Amniotic epithelial cell (primary cell): ENCODE measurements at places on chromosomes 4 and X.

DNA sequence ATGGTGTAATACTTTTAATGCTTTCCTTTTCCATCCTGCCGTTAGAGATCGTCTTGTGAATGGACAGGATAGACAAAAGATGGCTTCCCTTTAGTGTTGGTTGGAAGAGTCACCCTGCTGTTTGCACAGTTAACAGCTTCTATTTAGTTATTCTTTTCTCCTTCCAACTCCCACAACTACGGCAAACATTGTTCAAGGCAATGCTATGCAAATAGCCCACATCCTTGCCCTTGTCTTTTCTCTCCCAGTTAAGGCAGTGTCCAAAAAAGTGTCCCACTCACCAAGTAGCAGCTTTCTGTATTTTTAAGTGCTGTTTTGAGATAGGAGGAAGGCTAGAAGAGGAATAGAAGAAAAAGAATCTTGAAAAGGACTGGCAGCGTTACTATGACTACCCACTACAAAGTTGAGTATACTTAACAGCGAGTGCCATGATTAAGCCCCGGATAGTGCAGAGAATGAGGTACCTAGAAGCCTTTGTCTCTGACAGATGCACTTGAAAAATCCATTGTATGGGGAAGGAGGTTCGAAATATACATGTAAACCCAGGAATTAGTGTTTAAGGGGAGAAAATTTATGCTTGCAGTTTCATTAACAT is 12.1 kb upstream of the RUFY3 start:
- no peak for DNase-seq

DNA sequence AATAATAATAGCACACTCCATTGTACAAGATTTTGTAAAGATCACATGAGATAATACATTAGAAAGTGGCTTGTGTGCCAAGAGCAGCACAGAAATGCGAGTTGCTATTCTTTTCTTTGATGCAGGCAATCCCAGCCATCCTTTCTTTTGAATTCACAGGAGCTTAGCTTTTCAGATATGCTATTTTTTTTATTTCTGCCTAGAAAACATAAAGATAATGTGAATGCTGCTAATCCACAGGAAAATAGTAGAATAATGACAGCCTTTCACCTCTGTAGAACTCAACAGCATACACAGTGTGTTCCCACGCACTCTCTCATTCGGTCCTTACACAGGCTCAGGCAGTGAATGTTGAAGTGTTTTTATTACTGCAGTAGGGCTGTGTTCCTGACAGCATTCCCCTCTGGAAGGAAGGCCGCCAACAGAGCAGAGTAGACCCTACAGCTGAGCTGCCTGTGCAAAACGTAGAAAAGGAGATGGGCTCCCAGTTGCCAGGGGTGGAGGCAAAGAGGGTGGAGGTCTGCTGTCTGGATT is 138.8 kb upstream of the TAPT1 start:
- no peak for DNase-seq

DNA sequence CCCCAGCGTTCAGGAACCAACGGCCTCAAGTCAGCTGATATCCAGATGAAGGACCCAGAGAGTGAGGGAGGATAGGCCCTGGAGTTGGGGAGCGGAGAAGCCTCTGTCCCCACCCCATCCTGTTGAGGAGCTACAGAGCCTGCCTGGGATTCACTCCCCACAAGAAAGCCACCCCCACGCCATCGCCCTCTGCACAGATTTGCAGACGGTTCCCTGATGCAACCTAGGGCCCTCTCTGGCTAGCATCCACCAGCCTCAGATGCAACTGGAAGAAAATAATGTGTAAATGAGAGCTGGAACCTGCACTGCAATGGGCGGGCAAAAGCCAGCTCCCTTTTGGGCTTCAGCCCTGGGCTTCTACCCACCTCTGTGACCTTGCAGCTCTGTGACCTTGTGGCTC is 185.6 kb downstream of the BCOR start:
- DNase-seq = no peak

DNA sequence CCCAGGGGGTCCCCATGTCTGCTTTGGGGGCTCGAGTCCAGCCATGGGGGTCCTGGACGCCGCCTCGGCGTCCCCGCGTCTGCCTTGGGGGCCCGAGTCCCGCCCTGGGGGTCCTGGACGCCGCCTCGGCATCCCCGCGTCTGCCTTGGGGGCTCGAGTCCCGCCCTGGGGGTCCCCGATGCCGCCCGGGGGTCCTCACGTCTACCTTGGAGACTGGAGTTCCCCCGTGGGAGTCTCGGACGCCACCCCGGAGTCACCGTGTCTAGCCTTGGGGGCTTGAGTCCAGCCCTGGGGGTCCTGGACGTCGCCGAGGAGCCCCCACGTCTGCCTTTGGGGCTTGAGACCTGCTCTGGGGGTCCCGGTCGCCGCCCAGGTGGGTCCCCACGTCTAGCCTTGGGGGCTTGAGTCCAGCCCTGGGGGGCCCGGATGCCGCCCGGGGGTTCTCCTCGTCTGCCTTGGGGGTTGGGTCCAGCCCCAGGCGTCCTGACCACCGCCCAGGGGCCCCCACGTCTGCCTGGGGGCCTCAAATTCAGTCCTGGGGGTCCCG is 1.1 kb upstream of the GTPBP6 start:
- no peak for DNase-seq

GRCh38 chrX:151609222-151609621 is 45.7 kb downstream of the PASD1 start:
- no peak for DNase-seq

- no peak for DNase-seq
Measured at GRCh38 chrX:111005166-111005565, 90.8 kb upstream of the PAK3 start.

DNA sequence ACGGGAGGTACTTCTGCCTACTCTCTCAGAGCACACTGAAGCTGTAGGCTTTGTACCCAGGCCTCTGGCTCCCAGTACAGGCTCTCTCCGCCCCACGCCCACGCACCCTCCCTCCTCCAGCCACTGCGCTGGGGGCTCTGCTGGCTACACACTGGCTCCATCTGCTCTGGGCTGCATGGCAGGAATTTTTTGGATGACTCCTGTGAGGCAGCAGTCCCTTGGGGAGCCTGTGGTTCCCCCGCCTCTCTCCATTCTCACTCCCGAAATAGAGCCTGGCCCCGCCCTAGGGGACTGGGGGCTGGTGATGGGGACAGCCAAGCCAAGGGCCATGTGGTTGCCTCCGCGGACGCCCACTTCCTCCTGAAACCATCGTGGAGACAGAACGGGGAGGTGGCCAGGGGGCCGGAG is 58.1 kb upstream of the ADRA2C start:
- no peak for DNase-seq

DNA sequence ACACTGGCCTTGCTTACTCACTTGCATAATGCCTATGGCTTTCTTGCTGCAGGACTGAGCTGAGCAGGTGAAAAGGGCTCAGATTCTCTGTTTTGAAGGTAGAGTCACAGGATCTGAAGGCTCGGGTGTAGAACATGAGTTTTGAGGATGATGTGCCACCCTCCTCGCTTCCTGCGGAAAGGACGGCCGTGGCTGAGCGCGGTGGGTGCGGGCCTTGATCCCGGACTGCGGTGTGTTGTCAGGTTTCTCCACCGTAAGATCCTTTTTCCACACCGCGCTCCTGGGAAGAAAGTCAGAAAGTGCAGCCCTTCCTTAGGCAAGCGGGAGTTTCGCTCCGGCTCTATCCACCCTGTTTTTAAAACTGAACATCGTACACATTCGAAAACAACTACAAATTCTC is 36.2 kb downstream of the ZFP42 start:
- no peak for DNase-seq

- DNase-seq = peak; percentile 53
Measured at GRCh38 chr4:75995727-75996126, 5.0 kb upstream of the SDAD1 start.

DNA sequence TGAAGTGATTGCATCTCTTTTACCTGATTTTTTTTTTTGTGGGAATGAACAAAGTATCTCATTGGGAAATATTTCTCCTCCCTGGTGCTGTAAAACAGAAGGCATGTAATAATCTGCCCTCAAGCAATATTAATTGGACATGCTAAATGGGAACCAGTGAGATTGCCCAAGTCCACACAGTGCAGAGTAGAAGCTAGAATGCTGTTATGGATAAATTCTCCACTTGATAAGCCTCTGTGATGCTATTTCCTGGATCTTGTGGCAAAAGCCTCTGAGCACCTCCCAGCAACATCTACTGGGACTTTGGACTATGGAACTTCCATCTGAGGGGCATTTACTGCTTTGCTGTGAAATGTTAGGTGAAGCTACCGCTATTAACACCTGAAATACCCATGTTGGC is 46.9 kb upstream of the YTHDC1 start:
- DNase-seq = no peak

DNA sequence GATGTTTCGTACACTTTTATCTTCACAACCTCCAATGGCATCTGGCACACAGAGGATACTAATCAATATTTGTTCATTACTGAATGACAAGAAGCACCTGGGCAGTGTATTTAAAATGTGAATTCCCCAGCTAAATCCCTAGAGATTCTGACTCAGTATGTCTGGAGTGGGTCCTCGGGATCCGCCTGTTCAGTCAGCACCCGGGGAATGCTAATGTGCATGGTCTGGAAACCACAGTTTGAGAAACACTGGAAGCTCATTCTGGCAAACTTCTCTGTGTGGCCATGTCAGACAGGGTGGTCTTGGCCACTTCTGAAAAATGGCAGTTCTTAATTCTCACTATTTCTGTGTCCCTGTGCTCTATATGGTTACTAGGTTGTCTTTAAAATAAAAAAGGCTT is 138.8 kb upstream of the VCX start:
- no peak for DNase-seq

DNA sequence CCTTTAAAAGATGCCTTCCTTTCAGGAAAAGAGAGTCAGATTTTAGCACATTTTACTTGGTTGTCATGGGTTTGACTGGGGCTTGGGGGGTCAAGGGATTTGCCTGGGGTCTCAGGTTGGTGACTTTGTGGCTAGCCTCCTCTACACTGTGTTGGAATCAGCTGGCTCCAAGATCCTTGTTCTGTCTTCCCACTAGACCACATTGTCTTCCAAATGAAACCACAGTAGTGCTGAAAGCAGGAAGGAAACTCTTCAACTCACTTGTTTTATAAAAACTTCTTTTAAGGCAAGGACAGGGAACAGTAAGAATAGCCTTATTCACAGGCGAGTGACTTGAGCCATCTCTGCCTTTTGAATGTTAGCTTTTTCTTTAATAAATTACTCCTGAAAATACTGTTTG is 37.0 kb upstream of the OTUD4 start:
- DNase-seq = no peak

DNA sequence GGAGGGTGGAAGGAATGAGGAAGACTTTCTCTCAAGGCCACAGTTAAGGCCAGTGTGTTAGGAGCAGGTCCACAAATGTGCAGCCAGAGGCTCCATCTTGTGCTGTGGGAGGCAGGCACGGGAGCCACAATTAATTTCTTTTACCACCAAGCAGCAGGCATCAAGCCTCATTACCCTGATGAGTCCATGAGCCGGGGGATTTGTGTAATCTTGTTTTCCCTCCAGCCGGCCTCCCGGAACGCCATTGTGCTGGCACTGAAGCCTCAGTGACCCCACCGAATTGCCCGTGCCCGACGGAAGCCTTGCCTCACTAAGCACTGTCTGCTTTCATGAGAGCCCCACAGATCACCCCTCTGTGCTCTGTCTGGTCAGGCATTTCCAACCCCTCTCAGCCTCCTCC is 154.7 kb upstream of the STX18 start:
- no peak for DNase-seq

DNA sequence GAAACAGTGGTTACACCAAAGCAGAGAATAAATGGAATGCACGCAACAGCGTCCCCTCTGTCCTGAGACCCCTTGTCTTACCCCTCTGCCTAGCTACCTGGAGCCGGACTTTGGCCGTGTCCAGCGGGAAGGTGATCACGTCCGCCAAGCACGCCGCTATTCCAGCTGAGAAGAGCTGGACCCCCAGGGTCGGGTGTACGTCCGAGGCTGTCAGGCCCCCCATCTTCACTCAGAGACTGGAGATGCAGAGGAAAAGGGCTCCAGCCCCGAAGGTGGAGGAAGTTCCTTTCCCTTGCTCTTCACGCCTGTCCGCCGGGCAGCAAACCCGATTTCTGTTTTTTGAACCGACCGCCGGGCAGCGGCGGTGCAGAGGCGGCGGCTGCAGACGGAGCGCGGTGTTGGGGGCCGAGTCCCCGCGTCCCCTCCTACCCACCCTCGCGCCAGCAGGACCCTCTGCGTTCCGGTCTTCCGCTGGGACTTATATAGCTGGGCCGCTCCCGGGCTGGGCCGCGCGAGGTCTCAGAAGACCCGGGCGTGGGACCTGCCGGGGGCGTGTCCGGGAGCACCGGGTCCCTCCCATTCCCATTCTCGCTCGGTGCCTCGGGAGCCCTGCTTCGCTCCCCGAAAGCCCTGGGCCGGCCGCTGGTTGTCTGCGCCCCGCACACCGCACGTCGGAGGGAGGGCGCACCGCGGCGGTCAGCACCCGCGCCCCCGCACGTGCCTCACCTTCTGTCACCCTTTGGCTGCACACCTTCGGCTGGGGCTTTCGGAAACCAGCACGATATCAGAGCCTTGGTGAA is at the start of gene UCP1:
Gene UCP1 (minus strand): TSS at position 455 of the 800 bp plus-strand sequence. CDS start 232 bp downstream, at position 223.
- DNase-seq = no peak

DNA sequence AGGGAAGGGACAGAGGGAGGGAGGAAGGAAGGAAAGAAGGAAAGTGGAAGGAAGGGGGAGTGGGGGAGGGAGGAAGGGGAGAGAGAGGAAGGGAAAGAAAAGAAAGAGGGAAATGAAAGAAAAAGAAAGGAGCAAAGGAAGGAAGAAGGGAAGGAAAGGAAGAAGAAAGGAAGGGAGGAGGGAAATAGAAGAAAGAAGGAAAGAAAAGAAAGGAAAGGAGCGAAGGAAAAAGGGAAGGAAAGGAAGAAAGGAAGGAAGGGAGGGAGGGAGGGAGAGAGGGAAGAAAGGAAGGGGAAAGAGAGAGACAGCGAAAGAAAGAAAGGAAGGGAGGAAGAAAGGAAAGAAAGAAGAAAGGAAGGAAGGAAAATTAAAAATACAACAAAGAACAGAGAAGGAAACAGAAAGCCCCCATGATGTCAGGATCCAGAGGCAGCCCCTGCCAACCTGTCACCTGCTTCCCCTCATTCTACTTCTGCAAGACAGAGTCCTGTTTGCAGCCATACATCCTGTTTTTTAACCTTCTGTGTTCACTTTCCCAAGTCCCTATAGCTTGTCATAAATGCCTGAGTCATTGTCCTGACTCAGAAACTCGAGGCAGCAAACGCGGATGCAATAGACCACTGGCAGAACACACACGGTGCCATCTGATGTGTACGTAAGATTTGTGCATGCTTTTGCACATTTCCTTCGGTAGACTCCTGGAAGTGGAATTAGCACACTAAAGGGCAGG is 77.0 kb upstream of the C4orf50 start:
- no peak for DNase-seq

DNA sequence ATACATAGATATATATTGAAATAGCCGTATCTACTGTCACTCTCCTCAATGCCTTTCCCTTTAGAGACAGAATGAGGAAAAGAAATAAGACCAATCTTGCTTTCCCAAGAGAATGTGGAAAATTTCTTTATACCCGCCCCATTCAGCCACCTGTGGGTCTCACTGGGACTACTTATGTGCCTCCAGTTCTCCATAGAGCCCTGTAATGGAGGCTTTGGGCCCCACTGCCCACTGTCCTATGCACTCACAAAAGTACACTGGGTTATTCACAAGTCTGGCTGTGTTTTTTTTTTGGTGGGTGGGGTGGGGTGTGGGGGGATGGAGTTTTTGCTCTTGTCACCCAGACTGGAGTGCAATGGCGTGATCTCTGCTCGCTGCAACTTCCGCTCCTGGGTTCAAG is 70.4 kb upstream of the ELOVL6 start:
- no peak for DNase-seq
